A673 (cell line): ENCODE measurements at places on chromosomes 13 and 19.

- H3K36me3 ChIP-seq, result no peaks in the 10 kb centered on the region
- H3K27me3 ChIP-seq, result no peaks in the 10 kb centered on the region
- H3K27ac ChIP-seq, result no peak overlapping the region
- H3K4me1 ChIP-seq, result no peaks in the 10 kb centered on the region
- no peak overlapping the region for H3K4me3 ChIP-seq
Measured at GRCh38 chr13:27549406-27549981, 70.8 kb downstream of the LNX2 start.

DNA sequence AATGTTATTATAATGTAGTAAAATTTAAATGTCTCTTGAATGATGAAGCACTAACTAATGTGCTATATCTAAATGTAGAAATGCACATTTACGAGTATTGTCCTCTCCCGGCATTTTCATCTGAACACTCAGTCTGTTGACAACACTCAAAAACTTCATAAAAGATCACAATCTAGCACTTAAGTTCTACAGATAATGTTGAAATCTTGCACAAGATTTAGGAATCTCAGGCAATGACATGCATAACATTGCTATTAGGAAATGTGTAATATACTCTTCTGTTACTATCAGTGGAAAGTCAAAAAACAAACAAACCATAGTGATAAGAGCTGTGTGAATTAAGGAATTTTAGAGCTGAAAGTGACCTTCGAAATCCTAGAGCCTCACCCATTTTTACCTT is 37.5 kb upstream of the XPO4 start:
- H3K27ac ChIP-seq, result no peak overlapping the region
- DNase-seq, result no peak
- H3K27me3 ChIP-seq, result no peaks in the 10 kb centered on the region
- H3K4me3 ChIP-seq, result no peak overlapping the region
- H3K4me1 ChIP-seq, result peaks cover 6% of the 10 kb centered on the region

GRCh38 chr13:66312312-66313087 is 917.6 kb downstream of the PCDH9 start:
- H3K27ac ChIP-seq, result no peak overlapping the region
- H3K4me3 ChIP-seq, result no peak overlapping the region
- no peak for DNase-seq
- H3K27me3 ChIP-seq, result no peaks in the 10 kb centered on the region
- H3K4me1 ChIP-seq, result no peaks in the 10 kb centered on the region

- no peak overlapping the region for H3K4me3 ChIP-seq
- DNase-seq, result no peak
- no peak overlapping the region for H3K27ac ChIP-seq
- peaks cover 67% of the 10 kb centered on the region for H3K36me3 ChIP-seq
Measured at GRCh38 chr19:11007962-11008532, 47.2 kb downstream of the SMARCA4 start.

DNA sequence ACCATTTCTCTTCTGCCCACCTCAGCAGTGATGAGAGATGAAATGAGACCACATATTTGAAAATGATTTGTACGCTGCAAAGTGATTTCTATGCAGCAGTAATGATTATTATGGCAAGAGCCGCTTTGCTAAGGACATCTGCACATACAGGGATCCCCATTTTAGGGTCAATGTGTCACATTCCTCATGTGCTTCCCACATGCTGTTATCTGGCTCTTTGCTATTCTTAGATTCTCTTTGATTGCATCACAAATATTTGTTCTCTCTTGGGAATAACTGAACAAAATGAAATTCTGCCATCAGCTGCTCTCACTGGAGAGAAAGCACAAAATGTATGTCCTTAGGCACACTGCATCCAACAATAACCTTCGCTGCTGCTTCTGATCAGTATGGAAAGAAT is 209.5 kb upstream of the IPO5 start:
- H3K36me3 ChIP-seq, result no peaks in the 10 kb centered on the region
- no peak overlapping the region for H3K27ac ChIP-seq
- no peak overlapping the region for H3K4me3 ChIP-seq
- peaks cover 7% of the 10 kb centered on the region for H3K4me1 ChIP-seq
- DNase-seq, result peak; percentile 32
- H3K27me3 ChIP-seq, result no peaks in the 10 kb centered on the region

DNA sequence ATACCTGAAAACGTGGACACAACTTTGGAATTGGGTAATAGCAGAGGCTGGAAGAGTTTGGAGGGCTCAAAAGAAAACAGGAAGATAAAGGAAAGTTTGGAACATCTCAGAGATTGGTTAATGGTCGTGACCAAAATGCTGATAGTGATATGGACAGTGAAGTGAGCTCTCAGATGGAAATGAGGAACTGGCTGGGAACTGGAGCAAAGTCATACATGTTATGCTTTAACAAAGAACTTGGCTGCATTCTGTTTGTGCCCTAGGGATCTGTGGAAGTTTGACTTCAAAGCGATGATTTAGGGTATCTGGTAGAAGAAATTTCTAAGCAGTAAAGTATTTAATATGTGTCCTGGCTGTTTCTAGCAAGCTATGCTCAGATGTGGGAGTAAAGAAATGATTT is 136.2 kb downstream of the DNAJC3 start:
- H3K27me3 ChIP-seq, result no peaks in the 10 kb centered on the region
- no peaks in the 10 kb centered on the region for H3K36me3 ChIP-seq
- no peak overlapping the region for H3K27ac ChIP-seq
